ENCODE measurements at places on chromosomes 12 and 14.
A peak's percentile ranks its signal among the peaks of the same experiment; 100 is the strongest.

DNA sequence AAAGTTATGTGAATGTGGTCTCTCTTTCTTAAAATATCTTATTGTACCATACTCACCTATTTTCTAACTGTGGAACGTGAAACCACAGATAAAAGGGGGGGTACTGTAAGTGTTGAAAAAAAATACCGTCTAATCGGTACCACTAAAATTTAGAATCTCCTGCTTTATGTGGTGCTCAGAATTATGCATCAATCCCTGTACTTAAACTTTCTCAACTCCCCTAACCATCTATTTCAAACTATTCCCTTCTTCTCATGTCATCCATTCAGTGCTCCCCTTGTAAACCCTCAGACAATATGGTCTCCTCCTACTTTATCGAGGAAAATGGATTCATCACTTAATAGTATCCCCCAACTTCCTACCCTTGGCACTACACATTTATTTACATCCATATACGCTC, 23.7 kb downstream of the DEPDC4 start:
- DNase-seq = no peak

DNA sequence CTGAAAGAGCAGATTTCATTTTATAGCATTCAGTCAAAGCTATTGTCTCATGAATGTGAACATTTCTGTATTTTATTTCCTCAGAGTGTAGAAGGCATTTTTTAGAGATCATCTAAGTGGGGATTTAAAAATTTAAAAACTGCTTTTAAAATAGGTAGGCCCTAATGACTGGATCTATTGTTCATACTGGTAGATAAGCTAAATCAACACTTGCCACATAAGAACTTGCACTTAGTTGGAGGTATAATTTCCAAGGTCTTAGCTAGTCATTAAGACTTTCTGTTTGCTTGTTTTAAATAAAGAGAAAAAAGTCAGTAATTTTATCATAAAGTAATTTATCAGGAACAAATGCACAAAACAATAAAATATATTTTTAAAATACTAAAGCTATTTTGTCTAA, 75.2 kb upstream of the LMO3 start:
- DNase-seq = no peak

DNA sequence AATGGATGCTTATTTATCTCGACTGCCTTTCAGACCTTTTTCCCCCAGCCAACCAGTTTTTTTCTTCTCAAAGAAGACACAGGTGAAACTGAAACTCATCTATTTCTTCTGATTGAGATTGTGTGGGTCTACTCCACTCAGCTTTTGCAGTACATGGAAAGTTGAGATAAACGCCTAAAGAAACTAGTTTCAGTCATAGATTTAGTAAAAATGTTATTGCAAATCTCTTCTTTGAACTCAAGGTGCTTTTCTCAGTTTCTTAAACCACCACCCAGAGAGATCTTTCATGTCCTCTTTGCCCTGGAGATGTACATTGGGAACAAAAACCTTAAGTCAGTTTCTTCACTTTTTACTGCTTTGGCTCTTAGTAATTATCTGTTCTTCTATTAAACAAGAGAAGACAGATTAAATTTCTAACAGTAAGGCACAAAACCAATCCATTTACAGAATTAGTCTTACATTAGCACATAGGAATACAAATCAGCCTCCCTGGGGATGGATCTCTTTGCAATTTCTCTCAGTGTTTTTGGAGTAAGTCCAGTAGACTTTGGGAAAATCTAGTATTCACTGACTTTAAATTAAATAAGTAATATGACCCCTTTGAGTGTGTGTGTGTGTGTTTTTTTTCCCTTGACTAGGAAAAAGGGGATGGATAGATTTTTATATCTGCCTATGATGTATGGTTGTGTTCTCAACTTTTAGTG, 11.6 kb downstream of the FBXW8 start:
- no peak for DNase-seq

DNA sequence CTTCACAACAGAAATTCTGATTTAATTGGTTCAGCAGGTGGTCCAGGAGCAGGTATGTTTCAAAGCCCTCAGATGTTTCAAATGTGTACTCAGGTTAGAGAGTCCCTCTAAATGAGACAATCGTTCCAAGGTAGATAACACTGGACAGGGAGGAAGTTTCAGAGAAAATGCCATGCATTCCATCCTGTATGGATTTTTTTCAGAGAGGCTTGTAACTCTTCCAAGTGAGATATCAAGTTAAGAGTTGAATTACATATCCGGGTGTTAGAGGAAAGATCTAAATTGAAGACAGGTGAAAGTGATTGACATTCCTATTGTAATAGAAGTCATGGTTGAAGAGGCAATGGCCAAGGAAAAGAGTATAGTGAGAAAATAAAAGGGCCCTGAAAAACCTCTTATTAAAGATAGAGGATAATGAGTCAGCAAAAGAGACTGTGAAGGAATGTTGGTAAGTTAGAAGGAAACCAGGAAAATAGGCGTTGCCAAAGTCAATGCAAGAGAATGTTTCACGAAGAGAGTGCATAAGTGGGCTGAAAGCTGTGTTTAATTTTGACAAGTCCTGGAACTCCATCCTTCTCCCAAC, 105.8 kb downstream of the BMP4 start:
- DNase-seq = peak; percentile 45

GRCh38 chr12:39816671-39817185, 197.1 kb upstream of the ABCD2 start:
- no peak for DNase-seq

GRCh38 chr12:67579662-67580003, 68.9 kb upstream of the DYRK2 start:
- DNase-seq = no peak

DNA sequence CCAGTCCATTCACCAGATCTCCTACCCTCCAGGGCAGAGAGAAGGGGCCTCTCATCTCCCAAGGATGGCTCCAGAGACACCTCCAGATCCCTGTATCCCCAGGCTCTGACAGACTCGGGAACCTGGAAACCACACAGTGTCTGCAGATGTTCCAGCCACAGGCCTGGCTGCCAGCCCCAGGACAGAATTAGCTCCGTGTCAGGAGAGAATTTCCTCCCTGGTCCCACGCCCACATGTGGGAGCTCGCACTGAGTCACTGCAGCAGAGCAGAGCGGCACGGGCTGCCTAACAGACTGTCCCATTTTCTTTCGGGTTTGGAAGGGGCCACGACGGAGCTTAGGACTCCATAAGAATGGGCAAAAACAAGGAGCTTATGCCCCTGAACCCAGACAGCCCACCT, 33.6 kb downstream of the CMKLR1 start:
- DNase-seq = peak; percentile 92

DNA sequence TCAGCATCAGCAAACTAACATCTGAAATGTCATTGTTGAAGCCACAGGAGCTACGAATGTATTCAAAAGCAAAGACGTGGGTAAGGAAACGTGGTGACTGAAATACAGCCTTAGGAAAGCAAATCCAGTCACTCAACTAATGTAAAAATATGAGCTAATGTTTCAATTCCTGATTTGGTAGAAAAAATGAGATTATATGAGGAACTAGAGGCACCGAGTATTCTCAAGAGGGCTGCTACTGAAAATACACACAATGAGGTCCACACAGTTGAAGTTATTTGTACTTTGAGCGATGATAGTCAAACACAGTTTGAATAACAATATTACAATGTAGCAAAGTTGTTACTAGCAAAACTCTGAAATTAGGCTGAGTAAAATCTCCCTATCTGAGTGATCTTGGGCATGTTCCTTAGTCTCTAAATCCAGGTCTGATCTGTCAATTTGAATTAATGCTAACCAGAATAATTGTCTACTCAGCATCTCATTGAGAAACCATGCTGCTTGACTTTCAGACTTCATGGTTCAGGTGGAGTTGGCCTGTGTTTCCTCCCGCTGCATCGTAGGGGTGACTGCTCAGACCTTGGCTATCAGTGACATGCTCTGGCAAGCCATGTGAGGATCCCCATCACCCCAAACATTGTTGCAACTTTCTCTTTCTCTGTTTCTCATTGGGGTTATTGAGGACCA, 467.1 kb upstream of the SOX5 start:
- DNase-seq = no peak

- no peak for DNase-seq
Measured at GRCh38 chr12:12528361-12529270, 34.0 kb downstream of the DUSP16 start.

DNA sequence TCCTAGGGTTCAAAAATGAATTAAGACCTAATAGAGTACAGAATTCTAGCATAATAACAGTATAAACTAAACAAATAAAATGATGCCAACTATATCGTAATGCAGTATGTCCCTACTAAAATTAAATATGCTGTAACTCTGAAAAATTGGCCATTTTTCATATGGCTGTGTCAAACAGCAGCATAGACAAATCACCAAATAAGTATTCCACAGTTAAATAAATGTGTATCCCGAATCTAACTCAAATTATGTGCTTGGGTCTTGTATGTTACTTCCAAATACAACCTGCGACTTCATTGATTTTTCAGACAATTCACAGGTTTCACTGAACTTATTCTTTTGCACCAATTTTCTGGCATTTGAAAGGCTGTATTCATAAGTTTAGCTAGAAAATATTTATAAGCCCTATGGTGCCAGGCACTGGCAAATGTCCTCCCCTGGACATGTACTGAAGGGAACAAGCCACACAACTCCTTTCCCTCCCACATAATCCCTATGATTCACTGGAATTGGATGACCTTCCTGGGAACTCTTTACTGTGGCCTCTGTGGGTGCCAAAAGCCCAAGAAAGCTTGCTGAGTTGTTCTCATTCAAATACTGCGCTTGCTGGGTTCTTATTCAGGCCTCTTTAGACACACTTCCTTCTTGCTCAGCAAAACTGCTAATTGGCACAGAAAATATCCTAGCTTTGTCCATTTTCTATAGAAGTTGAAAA, 108.8 kb downstream of the KITLG start:
- DNase-seq = peak; percentile 61

GRCh38 chr12:53204351-53204750, 2.7 kb downstream of the ITGB7 start:
- DNase-seq = no peak

DNA sequence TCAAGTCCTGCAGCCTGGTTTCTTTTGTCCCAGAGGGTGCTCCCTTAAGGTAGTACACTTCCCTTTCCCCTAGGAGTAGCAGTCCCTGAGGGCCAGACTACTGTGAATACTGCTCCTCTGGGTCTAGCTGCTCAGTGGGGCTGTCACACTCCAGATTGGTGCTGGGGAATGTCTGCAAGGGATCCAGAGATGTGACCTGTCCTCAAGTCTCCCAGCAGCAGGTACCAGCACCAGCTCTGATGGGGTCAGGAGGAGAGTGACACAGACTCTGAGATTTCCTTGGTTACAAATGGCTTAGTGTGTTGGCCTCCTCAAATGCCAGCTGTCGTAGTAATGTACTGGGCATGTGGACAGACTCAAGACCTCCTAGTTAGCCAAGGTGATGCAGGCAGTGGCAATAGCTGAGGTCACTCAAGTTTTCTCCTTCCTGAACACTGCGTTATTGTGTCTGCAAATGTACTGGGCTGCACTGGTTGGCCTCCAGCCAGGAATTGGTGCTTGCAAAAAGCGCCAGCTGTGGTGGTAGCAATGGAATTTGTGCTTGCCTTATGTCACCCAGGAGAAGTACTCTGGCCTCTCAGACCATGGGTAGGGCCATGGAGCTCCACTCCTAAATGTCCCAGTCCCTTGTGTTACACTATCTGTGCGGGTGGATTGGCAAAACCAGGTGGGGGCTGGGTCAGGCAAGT, 36.4 kb upstream of the AEBP2 start:
- DNase-seq = peak; percentile 87

- peak; percentile 11 for DNase-seq
Measured at GRCh38 chr14:98144964-98145363, 1127.0 kb downstream of the BCL11B start.

DNA sequence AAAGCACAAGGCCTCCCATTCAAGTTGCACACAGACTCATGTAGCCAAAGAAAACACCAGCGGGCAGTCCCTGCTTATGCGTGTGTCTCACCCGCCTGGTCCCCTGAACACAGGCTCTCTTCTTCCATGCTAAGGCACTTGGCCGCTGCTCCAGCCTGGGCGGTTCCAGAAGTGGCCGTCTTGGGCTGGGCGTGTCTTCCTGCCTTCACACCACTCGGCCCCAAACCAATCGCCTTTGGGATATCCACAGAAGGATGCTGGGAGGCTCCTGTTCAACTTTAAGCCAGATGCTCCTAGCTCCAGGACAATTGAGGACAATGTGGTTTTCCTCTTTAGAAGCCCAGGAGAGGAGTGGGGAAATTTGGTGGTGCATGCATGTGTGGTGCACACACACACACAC, 2.2 kb downstream of the SCARB1 start:
- DNase-seq = no peak

- no peak for DNase-seq
Measured at GRCh38 chr14:55691659-55692058, 111.7 kb downstream of the KTN1 start.

GRCh38 chr14:82549306-82549990, 1015.8 kb upstream of the SEL1L start:
- peak; percentile 15 for DNase-seq

DNA sequence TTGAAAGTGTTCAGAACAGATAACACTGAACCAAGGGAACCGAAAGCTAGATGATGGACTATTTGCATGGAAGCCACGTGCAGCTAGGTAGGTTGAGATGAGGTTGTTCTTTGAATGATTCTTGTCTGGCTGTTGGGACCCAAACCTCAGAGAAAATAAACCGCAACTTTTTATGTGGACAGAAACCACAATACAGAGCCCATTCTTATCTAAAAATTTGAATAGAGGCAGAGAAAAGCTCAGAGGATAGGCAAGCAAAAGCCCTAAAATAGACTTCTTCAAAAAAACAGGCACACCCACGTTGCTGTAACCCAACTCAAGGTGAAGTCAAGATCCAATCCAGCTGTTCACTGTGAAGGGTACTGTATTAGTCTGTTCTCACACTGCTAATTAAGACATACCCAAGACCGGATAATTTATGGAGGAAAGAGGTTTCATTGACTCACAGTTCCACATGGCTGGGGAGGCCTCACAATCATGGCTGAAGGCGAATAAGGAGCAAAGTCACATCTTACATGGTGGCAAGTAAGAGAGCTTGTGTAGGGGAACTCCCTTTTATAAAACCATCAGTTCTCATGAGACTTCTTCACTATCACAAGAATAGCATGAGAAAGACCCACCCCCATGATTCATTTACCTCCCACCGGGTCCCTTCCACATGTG, 353.8 kb downstream of the AACS start:
- DNase-seq = no peak

- DNase-seq = no peak
Measured at GRCh38 chr14:72970058-72970630, 43.9 kb downstream of the DCAF4 start.

GRCh38 chr12:26817183-26817591, 15.8 kb downstream of the ITPR2 start:
- no peak for DNase-seq

- DNase-seq = no peak
Measured at GRCh38 chr12:62248873-62249272, 11.3 kb upstream of the USP15 start.

DNA sequence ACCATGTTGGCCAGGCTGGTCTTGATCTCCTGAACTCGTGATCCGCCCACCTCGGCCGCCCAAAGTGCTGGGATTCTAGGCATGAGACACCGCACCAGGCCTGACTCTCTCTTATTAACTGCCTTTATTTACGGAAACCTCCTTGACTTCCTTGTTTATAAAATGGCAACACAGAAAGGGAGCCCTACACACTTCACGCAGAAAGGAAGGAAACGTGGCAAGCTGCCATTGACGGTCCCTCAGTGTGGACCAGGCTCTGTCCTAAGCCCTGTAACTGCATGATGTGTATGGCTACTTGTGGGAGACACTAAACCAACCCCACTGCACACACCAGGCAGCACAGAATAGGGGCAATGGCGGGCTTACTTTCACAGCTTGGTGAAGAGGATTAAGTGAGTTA, 11.7 kb downstream of the CINP start:
- DNase-seq = no peak

- DNase-seq = no peak
Measured at GRCh38 chr12:21248679-21249078, 86.0 kb downstream of the SLCO1A2 start.
